ENCODE measurements at places on chromosomes 7 and 10. TPM values are rescaled to one million over a fixed set of nuclear protein-coding genes. Genes with fewer than 3 reads are reported as not detected.

OSBPL3 gene
- 17.0 TPM for total RNA-seq

PLAC9 gene
- 6.3 TPM for total RNA-seq

DNA sequence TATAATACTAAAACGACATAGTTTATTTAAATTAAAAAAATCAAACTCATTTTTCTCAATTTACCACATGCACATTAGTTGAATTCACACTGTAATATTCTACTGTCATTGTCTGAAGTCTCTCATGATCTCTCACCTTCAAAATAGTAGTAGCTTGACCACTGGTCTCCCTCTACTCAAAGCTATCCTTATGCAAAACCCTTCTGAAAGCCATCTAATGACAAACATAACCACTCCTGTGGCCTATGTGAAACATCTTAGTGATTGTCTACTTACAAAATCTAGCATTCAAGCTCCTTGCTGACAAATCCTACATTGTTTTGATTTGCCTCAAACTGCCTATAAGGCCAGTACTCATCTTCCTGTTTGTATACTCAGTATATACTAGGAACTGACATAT is 606.0 kb upstream of the GHITM start:
- DNase-seq = no peak

- peak; percentile 51 for DNase-seq
Observed at GRCh38 chr10:63887023-63887589, 365.9 kb downstream of the REEP3 start.

GRCh38 chr10:31926160-31926559 is 2.5 kb downstream of the ARHGAP12 start:
- no peak for DNase-seq

DNA sequence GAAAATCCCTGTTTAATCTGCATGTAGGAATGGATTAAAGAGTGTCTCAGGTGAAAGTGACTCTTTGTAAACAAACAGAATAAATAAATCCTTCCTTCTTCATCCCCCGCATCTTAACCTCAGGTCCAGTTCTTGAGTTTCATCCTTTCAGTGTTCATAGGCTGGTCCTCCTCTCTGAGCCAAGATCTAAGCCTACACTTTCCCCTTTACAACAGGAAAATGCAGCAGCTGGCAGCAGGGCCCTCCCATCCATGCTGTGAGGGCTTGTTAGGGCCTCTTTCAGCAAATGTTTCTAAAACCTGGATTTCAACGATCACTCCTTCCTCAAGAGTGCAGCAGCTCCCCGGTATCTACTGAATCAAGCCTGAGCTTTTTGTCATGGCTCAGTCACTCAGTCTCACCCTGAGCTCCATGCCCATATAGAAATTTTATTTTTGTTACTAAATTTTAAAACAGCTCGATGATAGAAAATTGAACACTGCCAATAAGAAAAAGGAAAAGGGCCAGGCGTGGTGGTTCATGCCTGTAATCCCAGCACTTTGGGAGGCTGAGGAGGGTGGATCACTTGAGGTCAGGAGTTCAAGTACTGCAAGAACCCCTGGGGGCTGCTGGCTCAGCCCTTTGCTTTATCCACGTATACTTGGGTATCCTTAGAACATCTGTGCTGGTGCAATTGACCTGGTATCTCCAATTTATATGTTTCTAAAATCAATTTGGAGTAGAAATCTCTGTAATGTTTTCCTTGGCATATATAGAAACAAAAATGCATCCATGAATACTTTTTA is 15.6 kb downstream of the BLNK start:
- no peak for DNase-seq

GRCh38 chr7:120813546-120814252 is 44.2 kb downstream of the TSPAN12 start:
- no peak for DNase-seq

- DNase-seq = no peak
Observed at GRCh38 chr10:25018703-25019102, 2.3 kb downstream of the THNSL1 start.

DNA sequence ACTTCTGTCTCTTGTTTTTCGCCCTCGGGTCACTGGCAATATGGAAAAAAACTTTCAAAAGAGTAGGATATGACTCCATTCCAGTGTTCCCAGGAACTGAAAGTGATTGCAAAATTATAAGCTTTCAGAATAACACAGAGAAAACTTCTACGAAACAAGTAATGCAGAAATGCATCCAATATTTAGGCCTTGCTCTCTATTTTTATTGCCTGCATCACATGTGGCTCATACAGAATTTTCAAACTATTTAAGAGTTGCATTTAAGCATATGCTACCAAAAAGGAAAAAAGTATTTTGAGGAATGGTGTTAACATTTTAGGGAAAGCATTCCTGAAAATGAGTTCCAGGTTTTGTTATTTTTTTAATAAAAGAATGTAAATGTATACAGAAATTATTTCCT is 228.0 kb downstream of the CACNB2 start:
- no peak for DNase-seq
